ENCODE measurements at places on chromosomes 5 and 9.

- peak within 1 kb of the TSS; percentile 81 for H3K4me3 ChIP-seq
- no peaks in the 10 kb centered on the region for H3K36me3 ChIP-seq
Observed at GRCh38 chr9:132670457-132671391, at the start of gene GTF3C4. GTF3C4 (plus strand) TSS chr9:132670464; CDS start chr9:132670599, 135 bp downstream.

GRCh38 chr9:36999728-37000333 lies 34.2 kb downstream of the PAX5 start:
- no peaks in the 10 kb centered on the region for H3K36me3 ChIP-seq
- H3K27me3 ChIP-seq: peaks cover 73% of the 10 kb centered on the region
- no peak overlapping the region for H3K27ac ChIP-seq
- DNase-seq: no peak
- H3K4me3 ChIP-seq: no peak overlapping the region

- H3K36me3 ChIP-seq: no peaks in the 10 kb centered on the region
- no peak overlapping the region for H3K27ac ChIP-seq
- DNase-seq: no peak
- H3K4me3 ChIP-seq: no peak overlapping the region
Observed at GRCh38 chr5:131329286-131329560, 65.4 kb downstream of the CDC42SE2 start.

GRCh38 chr9:127837346-127837745 lies 17.1 kb downstream of the ENG start:
- H3K4me3 ChIP-seq: no peak overlapping the region
- DNase-seq: no peak
- no peaks in the 10 kb centered on the region for H3K27me3 ChIP-seq
- H3K27ac ChIP-seq: peak overlapping the region; percentile 84
